ENCODE measurements at places on chromosomes 2 and 18.

GRCh38 chr2:227222292-227222691 is 57.9 kb downstream of the COL4A3 start:
- no peak for DNase-seq

DNA sequence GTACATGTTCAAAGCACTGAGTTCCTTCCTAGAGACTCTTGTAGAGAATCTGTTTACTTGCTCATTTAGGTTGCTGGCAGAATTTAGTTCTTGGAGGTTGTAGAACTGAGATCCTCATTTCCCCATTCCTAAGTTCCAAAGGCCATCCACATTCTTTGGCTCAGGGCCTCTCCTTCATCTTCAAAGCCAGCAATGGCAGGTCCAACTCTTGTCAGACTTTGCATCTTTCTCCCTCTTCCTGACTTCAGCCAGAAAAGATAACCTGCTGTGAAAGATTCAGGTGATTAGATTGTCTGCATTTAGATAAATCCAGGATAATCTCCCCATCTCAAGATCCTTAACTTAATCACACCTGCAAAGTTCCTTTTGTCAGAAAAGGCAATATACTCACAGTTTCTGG is 51.1 kb downstream of the SOCS6 start:
- no peak for DNase-seq

- no peak for DNase-seq
These were observed 28.1 kb downstream of the SGPP2 start for GRCh38 chr2:222452422-222452950.

GRCh38 chr2:182666674-182667314 is 49.3 kb upstream of the DNAJC10 start:
- no peak for DNase-seq

- no peak for DNase-seq
These were observed 115.7 kb downstream of the DNAH6 start for GRCh38 chr2:84631985-84632384.

DNA sequence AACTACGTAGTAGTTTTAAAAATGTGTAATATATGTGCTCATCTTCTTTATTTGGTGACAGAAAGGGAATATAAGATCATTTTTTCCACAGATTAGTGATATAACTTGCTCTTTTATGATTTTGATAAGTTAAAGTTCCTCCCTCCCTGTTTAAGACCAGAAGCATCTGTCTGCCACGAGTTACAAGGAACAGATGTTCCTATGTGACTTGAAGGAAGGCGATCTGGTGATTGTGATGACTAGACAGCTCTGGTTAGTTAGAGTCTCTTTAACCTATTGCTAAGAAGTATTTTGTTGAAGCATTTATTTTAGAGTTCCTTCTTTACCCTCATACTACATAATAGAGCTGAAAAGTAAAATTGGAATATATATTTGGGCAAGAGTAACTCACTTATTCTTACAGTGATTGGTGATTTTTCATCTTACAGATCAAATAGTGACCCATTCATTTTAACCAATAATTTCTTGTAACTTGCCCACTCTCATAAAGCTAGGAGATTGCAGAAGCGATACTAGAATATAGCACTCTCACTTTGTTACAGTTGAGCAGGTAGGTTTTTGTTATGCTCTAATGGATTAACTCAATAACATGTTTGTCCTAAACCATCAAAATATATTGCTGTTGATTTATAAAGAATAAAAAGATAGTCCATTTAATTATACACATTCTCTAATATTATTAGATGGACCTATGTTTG is 218.7 kb downstream of the SLC4A10 start:
- no peak for DNase-seq

DNA sequence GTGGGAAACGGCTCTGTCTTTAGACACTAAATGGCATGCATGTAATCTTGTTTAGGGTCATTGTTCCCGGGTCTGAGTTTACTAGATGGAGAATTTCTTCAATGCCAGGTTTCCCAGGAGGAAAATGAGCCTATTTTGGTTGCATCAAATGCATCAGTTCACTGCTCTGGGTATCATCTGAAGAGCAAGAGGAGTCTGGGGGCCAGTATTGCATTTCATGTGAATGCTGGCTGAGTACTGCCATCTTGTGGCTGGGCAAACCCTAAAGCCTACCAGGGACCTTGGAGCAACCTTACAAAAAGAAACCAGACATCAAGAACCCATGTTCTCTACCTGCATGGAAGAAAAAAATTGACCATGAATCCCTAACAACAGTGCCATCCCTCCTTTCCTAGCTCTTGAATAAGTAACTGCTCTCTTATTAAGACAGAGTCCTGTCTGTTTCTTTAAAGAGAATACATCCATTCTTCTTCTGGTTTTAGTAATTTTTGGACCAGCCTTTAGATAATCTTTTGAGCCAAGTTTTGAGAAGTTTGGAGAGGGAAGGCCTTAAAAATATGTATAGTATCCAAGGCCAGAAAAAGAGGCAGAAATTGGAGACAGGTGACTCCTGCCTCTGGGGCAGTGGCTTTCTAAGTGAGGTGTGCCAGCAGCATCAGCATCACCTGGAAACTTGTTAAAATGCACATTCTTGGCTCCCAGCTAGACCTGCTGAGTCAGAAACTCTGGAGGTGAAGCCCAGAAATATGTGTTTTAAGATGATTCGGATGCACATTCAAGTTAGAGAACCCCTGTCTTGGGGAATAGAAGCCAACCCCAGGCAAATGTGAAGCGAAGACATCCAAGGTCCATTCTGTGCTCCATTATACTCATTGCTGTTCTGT is 261.0 kb upstream of the CXCR4 start:
- DNase-seq, result peak; percentile 82

DNA sequence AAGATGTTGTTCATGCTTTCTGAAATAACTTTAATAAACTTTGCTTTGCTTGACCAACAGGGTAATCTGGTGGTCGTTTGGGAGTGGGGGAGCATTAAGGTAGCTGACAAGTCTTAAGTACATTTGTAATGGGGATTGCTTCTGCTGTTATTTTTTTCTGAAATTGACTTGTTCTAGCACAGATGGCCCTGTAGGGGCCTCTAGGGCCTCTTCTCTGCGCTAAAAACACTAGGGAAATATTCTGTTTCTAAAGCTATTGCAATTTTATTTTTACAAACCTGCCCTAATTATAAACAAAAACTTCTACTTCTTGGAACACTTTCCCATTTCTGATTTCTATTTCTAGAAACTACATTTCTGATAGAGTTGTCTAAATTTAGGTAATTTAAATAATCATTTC is 191.3 kb upstream of the KCNJ3 start:
- no peak for DNase-seq

- peak; percentile 38 for DNase-seq
These were observed 84.2 kb downstream of the ZNF516 start for GRCh38 chr18:76410660-76411417.

DNA sequence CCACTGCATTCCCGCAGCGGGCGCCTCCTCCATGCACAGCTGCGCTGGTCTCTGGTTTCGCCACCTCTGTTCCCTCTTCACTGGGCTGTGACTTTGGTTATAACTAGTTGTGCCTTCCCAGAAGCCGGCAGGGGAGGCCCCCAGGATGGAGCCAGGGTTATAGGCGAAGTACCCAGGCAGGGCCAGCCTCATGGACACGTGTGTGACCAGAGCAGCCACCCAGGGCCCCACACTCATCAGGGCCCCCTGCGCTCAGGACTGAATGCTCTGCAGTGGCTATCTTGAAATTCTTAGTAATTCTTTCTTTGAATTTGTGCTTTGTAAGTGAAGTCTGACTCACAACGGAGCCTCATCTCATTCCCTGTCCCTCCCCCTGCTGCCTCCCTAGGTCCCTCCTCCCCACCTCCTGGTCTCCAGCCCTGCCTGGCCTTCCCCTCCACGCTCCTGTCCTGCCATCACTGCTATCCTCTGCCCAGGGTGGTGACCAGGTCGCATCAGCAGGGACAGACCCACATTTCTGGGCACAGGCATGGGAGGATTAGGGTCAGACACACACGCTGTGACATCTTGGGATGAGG is 38.1 kb upstream of the LBH start:
- DNase-seq, result no peak

DNA sequence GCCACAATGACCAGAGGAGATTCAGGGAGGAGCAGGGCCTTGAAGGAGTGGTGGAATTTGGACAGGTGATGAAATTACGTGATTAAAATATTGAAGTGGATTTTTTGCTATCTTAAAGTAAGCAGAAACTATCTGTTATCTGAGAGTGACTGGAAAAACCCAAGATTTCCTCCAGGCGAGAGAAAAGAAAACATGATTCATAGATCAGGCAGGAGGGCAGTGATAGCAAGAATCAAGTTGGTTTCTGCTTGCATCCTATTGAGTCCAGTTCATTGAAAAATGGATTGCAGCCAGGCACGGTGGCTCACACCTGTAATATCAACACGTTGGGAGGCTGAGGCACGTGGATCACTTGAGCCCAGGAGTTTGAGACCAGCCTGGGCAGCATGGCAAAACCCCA is 127.8 kb downstream of the NXPH2 start:
- no peak for DNase-seq

- DNase-seq, result no peak
These were observed 17.8 kb upstream of the ATL2 start for GRCh38 chr2:38394903-38395341.

Data from activated T-cell treated with anti-CD3 and anti-CD28 coated beads, Interleukin-2, amount 50 U/mL, for 48 hours (primary cell).